Activated CD4-positive, alpha-beta T cell treated with anti-CD3 and anti-CD28 coated beads, Interleukin-2, amount 10 ng/mL, durations not matched to agents 7 days and 5 days (primary cell): ENCODE measurements at places on chromosomes 2 and 18. TPM values are rescaled to one million over a fixed set of nuclear protein-coding genes. Genes with fewer than 3 reads are reported as not detected.

Gene ZNF2
- total RNA-seq = 4.8 TPM

- no peak for DNase-seq
- H3K4me3 ChIP-seq = no peak overlapping the region
- H3K4me1 ChIP-seq = no peaks in the 10 kb centered on the region
- no peaks in the 10 kb centered on the region for H3K36me3 ChIP-seq
These were observed 13.2 kb downstream of the ANO7 start for GRCh38 chr2:241201445-241202267.

Gene CAPN14
- 0.10 TPM for total RNA-seq

GRCh38 chr2:222751238-222751637 lies 79.8 kb downstream of the MOGAT1 start:
- H3K27me3 ChIP-seq = no peaks in the 10 kb centered on the region
- DNase-seq = no peak
- H3K36me3 ChIP-seq = no peaks in the 10 kb centered on the region
- H3K27ac ChIP-seq = no peak overlapping the region
- H3K4me3 ChIP-seq = no peak overlapping the region
- H3K4me1 ChIP-seq = peaks cover 28% of the 10 kb centered on the region

Gene SLC4A3
- not detected for total RNA-seq

DNA sequence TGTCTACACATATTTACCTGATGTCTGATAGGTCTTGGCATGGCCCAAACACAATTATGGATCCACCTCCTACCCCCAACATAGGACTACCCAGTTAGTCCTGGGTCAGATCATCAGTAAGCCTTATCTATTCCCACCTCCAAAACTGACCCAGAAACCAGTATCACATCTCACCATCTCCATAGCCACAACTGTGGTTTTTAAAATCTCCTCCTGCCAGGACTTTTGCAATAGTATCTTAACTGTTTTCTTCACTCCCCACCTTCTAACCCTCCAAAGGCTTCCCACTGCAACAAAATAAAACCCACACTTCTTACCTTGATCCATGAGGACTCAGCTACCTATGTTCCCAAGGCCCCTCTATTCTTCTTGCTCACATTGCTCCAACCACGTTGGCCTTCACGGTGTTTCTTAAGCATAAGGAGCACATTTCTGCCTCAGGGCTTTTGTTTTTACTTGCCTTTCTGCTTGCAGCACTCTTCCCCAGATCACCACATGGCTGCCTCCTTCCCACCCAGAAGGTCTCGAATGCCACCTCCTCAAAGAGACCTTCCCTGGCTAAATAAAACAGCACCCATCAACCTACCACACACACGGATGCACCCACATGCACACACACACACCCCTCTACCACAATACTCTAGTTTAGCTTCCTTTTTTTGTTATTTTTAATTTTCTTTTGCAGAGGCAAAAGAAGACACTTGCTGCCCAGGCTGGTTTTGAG lies 125.9 kb upstream of the SLC1A4 start:
- H3K27me3 ChIP-seq = peaks cover 12% of the 10 kb centered on the region
- peaks cover 6% of the 10 kb centered on the region for H3K4me1 ChIP-seq
- no peaks in the 10 kb centered on the region for H3K36me3 ChIP-seq
- no peak overlapping the region for H3K27ac ChIP-seq
- H3K4me3 ChIP-seq = no peak overlapping the region
- no peak for DNase-seq

- no peak overlapping the region for H3K27ac ChIP-seq
- no peak overlapping the region for H3K4me3 ChIP-seq
- H3K4me1 ChIP-seq = peaks cover 16% of the 10 kb centered on the region
These were observed 92.3 kb downstream of the METTL8 start for GRCh38 chr2:171341394-171342066.

DNA sequence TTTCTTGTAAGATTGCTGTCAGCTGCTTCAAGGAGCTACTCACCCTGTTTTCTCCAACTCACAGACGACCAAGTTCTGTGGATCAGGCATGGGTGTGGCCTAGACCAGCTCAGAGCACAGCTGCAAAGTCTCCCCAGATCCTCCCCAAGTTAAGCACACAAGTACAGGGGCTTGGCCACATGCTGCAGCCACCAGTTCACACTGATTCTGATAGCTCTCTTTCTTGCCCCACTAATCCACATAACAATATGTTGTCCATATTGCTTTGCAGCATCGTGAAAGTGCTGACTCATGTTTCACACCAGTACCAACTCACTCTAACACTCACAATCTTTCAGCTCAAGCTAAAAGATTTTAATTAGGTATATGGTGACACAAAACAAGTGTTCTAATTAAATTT lies 437.0 kb downstream of the PARD3B start:
- peaks cover 18% of the 10 kb centered on the region for H3K4me1 ChIP-seq
- H3K4me3 ChIP-seq = no peak overlapping the region
- no peaks in the 10 kb centered on the region for H3K27me3 ChIP-seq
- peak overlapping the region; percentile 84 for H3K27ac ChIP-seq

DNA sequence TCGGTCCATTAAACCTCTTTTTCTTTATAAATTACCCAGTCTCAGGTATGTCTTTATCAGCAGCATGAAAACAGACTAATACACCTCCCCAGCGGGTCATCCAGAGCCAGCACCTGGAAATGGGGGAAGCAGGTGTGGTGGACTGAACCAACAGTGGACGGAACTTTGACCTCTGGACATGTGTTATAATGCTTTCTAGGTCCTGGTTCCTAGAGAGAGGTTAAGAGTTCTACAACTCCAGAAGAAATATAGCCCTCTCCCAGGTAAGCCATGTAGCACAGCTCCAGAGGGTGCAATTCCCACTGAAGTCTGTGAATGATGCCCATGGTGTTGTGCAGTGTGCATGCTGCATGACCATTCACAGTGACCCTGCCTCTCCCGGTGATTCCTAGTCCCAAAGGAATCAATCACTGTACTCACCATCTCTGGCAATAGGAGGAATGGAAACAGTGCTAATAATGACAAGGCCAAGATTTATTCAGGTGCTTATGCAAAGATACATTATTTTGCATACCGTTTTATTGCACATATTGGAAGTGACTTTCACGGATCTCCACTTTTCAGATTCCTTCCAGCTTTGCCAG lies 45.2 kb upstream of the MYO1B start:
- H3K36me3 ChIP-seq = peaks cover 13% of the 10 kb centered on the region
- no peak overlapping the region for H3K27ac ChIP-seq
- no peak overlapping the region for H3K4me3 ChIP-seq

DNA sequence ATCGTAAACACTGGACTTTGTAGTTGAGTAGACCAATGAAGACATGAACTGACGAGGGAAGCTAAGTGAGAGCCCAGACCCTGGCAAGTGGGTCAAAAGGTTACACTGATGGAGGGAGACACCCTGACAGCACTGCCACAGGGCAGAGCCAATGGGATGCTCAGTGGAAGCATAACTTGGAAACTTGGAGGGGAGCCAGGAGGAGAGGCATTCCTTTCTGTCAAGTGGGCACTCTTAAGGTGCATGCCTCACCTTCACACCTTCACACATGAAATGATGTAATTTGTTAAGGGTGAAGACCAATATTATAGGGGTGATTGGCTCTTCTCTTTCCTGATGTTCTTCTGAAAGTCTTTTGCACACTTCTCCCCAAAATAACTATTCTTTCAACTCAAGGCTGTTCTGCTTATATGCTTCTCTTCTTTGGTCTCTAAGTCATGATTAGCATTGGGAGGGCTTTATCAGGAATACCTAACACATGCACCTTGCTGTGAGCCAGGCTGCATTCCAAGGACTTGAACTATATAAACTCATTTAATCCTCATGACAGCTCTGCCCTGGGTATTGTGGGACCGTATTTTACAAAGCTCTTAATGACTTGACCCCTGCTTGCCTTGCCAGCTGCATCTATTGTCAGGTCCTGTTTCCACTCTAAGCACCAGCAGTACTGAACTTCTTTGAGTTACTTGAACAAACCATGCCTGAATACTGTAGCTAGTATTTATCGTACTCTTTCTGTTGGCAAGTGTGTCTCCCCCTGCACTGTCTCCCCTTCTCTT lies 19.0 kb downstream of the RPL37A start:
- no peak for DNase-seq
- H3K4me3 ChIP-seq = no peak overlapping the region
- H3K36me3 ChIP-seq = no peaks in the 10 kb centered on the region
- H3K27ac ChIP-seq = no peak overlapping the region
- no peaks in the 10 kb centered on the region for H3K4me1 ChIP-seq
- H3K27me3 ChIP-seq = no peaks in the 10 kb centered on the region

DNA sequence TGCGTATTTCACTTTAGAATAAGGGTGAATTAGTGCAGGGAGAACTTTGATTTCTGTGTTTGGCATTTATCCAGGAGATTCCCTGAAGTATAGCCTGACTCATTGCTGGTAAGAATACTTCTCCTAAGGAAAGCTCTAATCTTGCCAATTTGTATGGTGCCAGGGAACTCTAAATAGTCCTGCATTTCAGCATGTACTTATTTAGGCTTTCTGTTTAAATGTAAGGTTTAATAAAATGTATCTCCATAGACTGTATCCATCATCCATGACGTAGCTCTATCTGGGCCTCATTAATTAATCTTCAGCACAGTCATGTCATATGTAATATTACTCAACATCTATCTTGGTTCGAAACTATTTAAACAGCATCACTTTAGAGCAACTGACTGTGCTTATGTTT lies 127.7 kb downstream of the DOK6 start:
- peaks cover 3% of the 10 kb centered on the region for H3K27me3 ChIP-seq
- no peaks in the 10 kb centered on the region for H3K4me1 ChIP-seq
- H3K36me3 ChIP-seq = no peaks in the 10 kb centered on the region
- no peak overlapping the region for H3K27ac ChIP-seq
- DNase-seq = no peak
- H3K4me3 ChIP-seq = no peak overlapping the region

DNA sequence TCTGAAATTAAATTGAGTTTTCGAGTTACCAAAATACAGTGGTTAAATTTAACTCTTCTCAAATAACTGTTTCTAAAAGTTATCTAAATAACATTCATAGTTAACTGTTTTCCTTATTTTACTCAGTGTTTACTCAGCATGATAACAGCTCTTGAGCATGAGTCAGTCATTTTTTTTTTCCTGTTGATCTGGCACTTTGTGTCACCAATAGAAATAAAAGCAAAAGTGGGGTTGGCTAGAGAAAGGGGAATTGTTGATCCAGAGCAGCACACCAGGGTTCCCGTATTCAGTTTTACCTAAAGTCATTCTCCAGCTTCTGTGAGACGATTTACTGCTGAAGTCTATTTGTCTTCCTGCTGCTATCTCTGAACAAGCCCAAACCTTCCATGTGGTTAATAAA lies 851.6 kb downstream of the DCC start:
- no peak overlapping the region for H3K27ac ChIP-seq
- H3K27me3 ChIP-seq = no peaks in the 10 kb centered on the region
- no peaks in the 10 kb centered on the region for H3K4me1 ChIP-seq
- DNase-seq = no peak
- H3K36me3 ChIP-seq = no peaks in the 10 kb centered on the region

DNA sequence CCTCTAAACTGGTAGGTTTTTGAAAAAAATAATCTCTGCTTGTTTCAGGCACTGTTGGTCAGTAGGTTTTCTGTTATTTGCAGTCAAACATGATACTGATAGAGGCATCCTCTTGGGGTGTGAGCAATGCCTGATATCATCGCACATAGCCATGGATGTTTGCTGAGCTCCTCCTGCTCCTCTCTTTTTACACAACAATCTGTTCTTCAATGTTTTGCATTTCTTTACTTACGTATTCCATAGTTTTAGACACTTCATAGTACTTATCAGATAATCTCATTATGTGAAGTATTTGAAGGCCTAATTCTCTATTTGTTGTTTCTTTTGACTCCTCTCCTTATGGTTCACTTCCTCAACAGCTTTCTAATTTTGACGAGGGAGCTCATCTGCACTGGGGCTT lies 23.0 kb upstream of the HS6ST1 start:
- H3K27me3 ChIP-seq = peaks cover 4% of the 10 kb centered on the region
- DNase-seq = no peak
- H3K4me1 ChIP-seq = no peaks in the 10 kb centered on the region
- H3K36me3 ChIP-seq = no peaks in the 10 kb centered on the region
- no peak overlapping the region for H3K4me3 ChIP-seq
- H3K27ac ChIP-seq = no peak overlapping the region

DNA sequence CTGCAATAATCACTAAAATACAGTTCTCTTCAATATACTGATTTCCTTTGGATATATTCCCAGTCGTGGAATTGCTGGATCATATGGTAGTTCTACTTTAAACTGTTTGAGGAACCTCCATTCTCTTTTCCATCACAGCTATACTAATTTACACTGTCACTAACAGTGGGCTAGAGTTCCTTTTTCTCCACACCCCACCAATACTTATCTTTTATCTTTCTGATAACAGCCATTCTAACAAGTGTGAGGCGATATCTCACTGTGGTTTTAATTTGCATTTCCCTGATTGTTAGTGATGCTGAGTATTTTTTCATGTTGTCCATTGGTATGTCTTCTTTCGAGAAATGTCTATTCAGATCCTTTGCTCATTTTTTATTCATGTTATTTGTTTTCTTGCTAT lies 68.4 kb downstream of the CERKL start:
- H3K27me3 ChIP-seq = peaks cover 21% of the 10 kb centered on the region
- no peak for DNase-seq
- H3K4me1 ChIP-seq = peaks cover 17% of the 10 kb centered on the region

- H3K27ac ChIP-seq = no peak overlapping the region
- H3K27me3 ChIP-seq = peaks cover 9% of the 10 kb centered on the region
These were observed 133.7 kb downstream of the COL6A3 start for GRCh38 chr2:237280229-237280628.

Gene MTIF2
- total RNA-seq = 22.8 TPM

DNA sequence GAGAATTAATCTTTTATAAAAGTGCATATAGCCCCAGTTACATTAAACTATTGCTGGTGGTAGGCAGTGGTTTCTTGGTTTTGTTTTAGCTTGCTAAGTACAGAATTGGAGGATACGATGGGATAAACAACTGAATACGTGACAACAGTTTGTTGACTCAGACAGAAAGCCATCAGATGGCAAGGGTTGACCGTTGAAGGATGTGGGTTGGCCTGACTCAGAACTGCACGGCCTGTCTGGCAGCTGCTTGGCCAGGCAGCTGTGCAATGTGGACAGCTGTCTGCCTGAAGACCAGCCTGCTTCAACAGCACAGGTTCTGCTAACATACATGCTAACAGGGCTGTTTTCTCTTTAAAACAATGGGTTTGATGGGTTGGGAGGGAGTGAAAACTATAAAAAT lies 46.6 kb downstream of the PRKRA start:
- H3K27ac ChIP-seq = peak overlapping the region; percentile 87
- peaks cover 25% of the 10 kb centered on the region for H3K4me1 ChIP-seq
- peak overlapping the region; percentile 4 for H3K4me3 ChIP-seq
- peak; percentile 41 for DNase-seq
- H3K27me3 ChIP-seq = peaks cover 8% of the 10 kb centered on the region
- no peaks in the 10 kb centered on the region for H3K36me3 ChIP-seq

Gene POTEC
- total RNA-seq = not detected

DNA sequence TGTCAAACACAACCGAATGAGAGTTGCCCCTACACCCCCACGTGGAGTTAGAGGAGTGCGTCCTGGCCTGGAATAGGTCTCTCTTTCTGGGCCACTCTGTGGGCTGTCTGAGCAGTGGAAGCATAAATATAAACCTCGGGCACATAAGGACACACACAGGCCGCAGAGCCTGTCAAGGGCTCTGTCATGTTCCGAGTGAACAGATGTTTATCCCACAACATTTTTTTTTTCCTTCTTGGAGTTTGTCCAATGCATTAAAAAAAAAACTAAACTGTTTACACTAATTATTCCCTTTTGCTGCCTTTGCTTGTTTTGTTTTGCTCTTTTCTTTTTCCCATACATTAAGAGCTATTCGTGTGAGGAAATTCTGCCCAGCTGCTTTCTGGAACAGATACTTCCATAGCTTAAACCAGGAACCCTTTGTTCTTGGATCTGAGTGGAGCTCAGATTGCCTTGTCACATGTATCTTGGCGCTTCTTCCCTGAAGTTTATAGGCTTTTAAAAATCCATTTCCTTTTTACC lies 228.3 kb upstream of the FOSL2 start:
- DNase-seq = no peak
- peaks cover 2% of the 10 kb centered on the region for H3K36me3 ChIP-seq
- no peak overlapping the region for H3K27ac ChIP-seq
- H3K4me1 ChIP-seq = no peaks in the 10 kb centered on the region
- H3K27me3 ChIP-seq = no peaks in the 10 kb centered on the region
- no peak overlapping the region for H3K4me3 ChIP-seq
